ENCODE measurements at places on chromosomes 6 and 20.

GRCh38 chr6:27407153-27407814 lies 18.7 kb downstream of the ZNF391 start:
- DNase-seq: no peak

GRCh38 chr20:60509407-60509806 lies 551.2 kb downstream of the CDH26 start:
- DNase-seq: no peak

GRCh38 chr6:109260126-109260525 lies 122.1 kb downstream of the CD164 start:
- no peak for DNase-seq

GRCh38 chr6:134145786-134146185 lies 93.4 kb upstream of the SLC2A12 start:
- no peak for DNase-seq

DNA sequence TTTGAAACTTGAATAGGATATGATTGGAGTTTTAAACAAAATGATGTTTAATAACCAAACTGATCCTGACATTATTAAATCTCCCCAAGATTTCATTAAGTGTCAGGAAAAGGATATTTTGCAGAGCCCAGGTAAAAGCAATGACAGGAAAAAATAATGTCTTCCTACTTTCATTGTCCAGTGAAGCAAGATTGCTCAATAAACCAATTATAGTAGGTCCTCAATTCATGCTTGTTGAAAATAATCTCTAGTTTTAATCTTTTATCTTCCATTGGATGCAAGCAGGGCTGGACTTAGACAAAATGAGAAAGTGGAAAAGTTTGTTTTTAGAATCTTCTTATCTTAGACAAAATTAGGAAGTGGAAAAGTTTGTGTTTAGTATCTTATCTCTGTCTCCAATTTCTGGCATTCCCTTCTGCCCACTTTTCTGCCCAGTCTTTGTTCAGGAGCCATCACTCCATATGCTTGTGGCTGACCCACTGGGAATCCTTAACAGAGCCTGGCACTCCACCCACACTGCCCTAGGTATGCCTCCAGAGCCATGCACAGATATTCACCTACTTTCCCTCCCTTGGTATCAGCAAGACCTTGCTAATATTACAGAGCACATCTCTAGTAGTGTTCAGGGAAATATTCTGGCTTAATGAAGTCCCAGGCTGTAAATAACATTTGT lies 57.0 kb upstream of the CARMIL1 start:
- DNase-seq: no peak

GRCh38 chr6:11414176-11414963 lies 123.2 kb upstream of the TMEM170B start:
- peak; percentile 46 for DNase-seq

DNA sequence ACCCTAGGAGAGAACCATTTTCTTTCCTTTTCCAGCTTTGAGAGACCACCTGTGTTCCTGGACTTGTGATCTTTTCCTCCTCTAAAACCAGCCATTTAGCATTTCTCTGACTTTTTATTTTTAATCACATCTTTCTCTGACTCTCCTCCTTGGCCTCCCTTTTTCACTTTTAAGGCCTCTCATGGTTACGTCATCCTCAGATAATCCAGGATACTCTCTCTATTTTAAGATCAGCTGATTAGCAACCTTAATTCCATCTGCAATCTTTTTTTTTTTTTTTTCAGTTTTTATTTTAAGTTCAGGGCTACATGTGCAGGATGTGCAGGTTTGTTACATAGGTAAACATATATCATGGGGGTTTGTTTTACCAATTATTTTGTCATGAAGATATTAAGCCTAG lies 54.0 kb downstream of the RFPL4B start:
- DNase-seq: no peak

GRCh38 chr6:10999994-11000393 lies 44.1 kb downstream of the ELOVL2 start:
- DNase-seq: no peak

GRCh38 chr20:34240693-34241615 lies at the start of gene ASIP:
Gene ASIP, plus strand, starts transcription at chr20:34241423. Its CDS starts 18,952 bp downstream, at chr20:34260375.
- no peak for DNase-seq

DNA sequence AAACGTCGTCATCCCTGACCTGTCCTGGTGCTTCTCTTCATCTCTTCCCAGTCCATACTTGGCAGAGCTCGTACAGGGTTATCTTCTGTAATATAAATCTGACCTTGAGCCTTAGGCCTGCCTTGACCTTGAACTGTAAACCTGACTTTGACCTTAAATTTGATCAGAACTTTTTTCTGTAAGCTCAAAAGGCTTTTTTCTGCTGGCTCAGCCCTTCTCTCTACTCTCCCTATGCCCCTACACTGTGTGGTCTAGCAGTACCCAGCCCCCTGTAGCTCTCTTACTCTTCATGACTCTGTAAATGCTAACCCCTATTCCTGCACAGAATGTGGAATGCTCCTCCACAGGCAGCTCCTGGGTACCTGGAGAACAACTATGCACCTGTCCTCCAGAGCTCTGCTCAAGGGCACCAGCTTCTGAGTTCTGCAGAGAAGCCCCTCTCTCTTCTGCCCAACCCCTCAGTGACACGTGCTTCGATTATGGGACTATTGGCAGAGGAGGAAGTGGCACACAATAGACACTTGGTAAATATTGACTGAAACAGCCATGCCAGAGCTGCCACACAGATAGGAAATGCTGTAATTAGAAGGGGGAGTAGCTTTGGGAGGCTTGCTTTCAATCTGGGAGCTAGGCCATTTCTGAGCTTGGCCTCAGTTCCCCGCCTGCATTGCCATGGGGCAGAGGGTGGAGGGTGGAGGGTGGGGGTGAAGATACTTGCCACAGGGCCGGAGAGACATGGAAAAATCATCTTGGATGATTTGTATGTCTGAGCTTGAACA lies 15.4 kb downstream of the SNPH start:
- no peak for DNase-seq

DNA sequence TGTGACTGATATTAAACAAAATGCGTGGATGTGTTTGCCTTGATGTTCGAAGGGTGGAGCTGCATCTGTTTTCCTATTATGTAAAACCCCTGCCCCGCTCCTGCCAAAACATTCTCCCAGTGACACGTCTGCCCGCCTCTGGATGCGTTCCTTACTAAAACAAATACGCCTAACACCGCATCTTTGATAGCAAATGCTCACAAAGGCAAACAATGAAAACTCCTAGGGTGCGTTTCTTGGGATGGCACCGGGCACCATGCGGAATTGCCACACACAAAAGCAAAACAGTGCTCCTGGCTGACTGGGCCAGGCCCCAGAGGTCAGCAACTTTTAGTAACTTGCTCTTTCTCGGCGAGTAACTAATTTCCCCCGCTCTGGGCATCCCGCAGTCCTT lies 9.0 kb upstream of the FOXC1 start:
- DNase-seq: no peak

- no peak for DNase-seq
Measured at GRCh38 chr6:16987996-16988395, 113.9 kb upstream of the STMND1 start.

DNA sequence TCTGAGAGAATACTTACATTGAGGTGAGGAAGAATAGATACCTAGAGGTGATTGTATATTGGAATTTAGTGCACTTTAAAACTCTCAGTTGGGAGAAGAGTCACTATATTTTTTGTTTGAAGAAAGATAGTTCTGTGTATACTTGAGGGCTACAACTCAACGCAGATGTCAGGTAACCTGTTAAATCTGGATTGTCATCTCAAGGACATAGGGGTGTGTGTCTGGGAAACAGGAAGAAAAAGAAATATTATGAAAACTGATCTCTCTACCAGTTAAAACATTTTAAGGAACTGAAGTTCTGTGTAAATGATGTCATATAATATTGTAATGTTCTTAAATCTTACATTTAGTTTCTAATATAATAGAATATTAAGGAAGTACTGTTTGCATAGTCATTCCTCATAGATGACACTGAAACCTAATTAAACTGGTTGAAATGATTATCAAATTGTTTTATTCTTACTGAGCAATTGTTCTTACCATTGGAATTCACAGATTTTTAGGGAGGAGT lies 86.2 kb downstream of the SMAP1 start:
- DNase-seq: no peak

DNA sequence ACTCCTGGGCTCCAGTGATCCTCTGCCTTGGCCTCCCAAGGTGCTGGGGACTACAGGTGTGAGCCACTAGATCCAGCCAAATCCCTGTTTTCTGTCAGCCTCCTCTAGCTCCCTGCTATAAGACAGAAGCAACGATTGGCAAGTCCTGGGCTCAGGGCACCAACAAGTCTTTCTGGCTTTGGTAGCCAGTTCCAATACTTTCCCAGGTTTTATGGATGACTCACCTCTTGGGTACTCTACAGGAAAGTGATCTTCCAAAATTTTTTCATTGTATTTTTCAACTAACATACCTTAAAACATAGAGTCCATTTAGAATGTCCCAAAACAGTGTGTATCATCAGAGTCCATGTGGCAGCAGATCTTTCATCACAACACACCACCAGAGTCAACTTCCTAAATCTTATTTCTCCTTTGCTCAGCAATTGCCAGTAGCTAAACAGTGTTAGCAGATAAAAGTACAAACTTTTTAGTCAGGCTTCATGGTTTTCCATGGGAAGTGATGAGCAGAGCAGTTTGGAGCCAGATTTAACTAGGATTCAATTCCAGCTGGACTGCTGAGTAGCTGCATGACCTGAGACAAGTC lies 13.3 kb downstream of the GABBR1 start:
- DNase-seq: no peak

GRCh38 chr6:41724228-41724580 lies 11.2 kb downstream of the TFEB start:
- DNase-seq: no peak

DNA sequence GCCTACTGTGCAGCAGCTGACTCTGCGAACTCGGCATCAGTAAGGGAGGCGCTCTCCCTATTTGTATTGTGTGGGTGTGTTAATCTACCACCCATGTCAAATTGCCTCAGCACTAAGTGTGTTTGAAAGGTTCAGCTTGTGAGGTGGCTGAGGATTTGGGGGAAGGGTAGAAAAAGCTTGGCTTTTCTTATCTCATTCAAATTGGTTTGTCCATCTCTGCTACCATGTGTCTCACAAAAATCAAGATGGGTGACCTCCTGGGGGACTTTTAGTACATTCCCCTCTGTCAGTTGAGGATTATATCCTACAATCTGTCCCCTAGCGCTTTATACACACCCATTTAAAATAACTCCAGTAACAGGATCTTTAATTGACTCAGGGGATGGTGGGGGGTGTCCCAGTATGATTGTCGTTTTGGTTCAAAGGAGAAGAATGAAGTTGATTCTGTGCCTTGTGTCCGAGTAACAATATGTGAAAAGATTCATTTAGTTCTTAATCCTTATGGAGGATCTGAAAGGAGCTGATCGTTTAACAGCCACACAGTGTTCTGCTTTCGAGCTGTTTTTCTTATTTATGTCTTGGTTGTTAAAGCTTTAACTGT lies 609.6 kb downstream of the PKHD1 start:
- no peak for DNase-seq

Data from HuH-7 (cell line).